AML-193 (cell line): ENCODE measurements at places on chromosomes 1 and 21.
A peak's percentile ranks its signal among the peaks of the same experiment; 100 is the strongest.

DNA sequence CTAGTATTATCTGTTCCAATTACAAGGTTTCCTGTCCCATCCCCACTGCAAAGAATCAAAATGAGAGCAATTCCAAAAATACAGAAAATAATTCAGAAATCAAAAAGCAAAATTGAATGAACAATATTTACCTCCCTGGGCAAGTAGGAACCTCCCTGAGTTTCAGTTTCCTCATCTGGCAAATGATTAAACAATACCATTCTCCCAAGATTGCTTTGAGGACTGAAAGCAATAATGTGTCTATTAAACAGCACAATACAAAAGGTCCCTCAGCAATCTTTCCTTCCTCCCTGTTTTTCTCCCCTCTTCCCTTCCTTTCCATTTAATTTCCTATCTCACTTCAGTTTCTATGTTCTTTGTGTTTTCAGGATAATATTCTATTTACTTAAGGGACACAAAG lies 171.0 kb downstream of the ZC3H11B start:
- no peak for DNase-seq

GRCh38 chr1:50980505-50980904 lies 10.5 kb downstream of the CDKN2C start:
- no peak for DNase-seq

DNA sequence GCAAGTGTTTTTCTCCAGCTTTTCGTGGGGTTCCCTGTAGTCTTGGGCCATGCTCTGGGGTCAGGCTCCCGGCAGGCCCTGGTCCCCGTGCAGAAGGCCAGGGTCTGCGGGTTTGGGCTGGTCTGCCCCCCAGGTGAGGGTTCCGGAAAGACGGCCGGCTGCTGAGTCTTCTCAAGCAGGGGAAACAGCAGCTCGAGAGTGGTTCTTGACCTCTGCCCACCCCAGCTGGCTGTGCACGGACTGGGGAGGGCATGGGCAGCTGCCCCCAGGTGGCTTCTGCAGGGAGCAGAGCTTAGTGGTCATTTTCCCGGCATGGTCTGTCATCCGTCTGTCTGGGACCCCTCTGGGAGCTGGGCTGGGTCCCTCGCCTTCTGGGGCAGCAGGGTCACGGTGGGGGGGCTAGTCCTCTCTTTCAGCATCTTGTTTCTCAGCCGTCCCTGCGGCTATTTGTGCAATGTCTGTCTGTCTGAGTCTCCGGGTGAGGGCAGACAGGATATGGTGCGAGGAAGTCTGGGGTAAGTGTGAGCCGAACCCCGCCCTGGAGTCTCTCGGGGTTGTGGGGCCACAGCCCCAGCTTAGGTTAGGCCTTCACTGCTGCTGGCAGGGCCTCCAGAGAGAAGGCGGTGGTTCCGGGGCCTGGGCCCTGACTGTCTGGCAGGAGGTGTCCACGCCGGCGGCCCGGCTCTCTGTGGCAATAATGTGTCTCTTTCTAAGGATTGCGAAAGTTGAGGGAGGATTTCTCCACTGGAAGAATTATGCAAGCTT lies 6.1 kb downstream of the SKI start:
- peak; percentile 98 for DNase-seq

GRCh38 chr1:34500451-34500850 lies 254.4 kb upstream of the GJB5 start:
- no peak for DNase-seq

GRCh38 chr1:165595246-165595938 lies 35.6 kb upstream of the MGST3 start:
- no peak for DNase-seq

DNA sequence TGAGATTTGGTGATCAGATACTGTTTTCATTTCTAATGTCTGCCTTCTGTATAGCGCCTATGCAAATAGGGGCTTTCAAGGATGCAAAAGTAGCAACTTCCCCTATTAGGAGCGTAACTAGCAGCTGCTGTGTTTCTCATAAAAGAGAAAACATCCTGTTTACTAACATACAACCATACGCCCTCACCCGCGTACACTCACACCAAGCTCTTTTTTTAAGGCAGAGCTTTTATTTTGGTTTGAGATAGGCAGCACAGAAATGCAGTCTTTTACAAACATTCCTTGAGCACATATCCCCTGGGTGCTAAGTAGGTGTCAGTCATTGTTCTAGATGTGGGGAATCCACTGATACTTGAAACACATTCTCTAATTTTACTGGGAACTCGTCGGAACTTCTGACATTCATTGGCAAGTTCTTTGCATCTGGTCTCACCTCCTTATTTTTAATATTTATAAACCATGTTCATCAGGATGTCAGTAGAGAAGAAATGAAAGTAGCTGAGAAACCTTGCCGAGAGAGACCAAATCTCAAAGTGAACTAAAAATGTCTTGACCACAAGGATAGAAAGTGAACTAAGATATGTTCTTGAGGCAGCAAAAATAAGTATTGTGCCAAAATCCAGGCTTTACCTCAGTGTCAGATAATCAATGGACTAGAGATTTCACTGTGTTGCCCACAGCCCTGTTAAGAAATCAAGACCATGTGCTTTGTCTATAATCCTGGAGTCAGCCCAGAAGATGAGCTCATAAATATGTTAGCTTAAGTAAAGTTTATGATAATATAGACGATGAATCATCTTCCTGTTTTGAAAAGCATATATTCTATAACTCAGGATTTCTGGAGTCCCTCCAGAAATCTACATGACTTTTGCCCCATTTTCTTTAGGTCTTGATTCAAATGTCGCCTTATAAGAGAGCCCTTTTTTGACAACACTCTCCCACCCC lies 350.9 kb downstream of the ST6GALNAC3 start:
- DNase-seq = peak; percentile 5

- DNase-seq = no peak
Measured at GRCh38 chr1:204341380-204341779, 18.3 kb downstream of the PLEKHA6 start.

DNA sequence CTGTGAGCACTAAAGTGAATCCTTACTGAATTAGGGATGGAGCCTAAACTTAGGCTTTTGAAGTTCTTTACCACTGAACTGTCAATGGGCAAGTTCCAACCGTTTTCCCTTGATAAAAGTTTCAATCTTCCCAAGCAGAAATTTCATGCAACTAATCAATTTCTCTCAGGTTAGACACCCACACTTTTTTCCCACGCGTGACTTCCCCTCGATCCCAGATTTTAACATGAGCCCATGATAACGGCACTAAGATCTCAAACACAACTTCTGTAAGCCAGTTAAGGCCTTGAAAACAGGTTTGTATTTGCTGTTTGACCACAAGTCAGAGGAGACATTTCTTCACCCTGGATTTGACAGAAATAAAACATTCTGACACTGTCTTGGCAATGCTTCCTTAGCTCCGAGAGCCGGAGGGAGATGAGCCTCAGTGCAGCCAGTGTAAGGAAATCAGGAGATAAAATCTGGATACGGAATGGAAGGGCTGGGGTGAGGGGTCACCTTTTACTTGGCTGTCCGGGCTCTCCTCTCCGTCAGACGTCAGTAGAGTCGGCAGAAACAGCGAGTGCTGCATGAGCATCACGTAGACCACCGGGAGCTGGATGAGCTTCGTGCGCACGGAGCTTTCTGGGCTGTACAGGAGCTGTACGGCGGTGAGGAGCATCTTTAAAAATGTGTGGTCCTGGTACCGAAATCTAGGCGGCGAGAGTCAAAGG lies 39.7 kb downstream of the MRAP start:
- no peak for DNase-seq

GRCh38 chr1:119440721-119441307 lies 25.9 kb downstream of the HSD3B2 start:
- no peak for DNase-seq

DNA sequence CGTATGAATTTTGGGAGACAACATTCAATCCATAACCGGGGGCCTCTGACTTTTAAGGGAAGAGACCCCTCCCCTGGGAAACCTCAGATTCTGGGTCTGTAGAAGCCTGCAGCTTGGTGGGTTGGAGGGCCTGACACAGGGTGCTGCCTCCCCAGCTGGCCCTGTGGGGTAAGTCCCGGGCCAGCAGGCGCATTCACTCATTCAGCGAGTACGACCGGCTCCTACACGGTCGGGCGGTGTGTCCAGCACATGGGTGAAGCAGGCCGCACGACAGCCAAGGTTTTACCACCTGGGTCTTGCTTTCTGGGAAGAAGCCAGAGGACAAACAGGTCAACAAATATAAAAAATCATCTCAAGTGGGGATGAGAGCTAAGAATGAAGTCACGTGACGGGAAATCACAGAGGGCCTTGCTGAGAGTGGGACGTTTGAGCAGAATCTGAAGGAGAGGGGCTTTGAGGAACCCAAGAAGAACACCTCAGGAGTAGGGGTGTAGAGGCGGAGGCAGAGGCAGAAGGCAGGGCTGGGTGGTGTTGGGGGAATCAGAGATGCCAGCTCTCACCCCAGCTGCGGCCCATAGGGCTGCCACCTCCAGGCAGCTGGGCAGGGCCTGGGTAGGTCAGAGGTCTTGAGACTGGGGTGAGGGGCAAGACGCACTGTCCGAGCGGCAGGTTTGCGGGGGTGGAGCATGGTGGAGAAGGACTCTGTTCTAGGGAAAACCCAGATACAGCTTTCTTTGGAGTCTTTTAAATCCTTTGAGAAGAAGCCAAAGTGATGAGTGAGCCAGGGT lies 333.3 kb upstream of the VAMP3 start:
- no peak for DNase-seq

GRCh38 chr1:48772211-48772610 lies 4.5 kb downstream of the BEND5 start:
- no peak for DNase-seq

DNA sequence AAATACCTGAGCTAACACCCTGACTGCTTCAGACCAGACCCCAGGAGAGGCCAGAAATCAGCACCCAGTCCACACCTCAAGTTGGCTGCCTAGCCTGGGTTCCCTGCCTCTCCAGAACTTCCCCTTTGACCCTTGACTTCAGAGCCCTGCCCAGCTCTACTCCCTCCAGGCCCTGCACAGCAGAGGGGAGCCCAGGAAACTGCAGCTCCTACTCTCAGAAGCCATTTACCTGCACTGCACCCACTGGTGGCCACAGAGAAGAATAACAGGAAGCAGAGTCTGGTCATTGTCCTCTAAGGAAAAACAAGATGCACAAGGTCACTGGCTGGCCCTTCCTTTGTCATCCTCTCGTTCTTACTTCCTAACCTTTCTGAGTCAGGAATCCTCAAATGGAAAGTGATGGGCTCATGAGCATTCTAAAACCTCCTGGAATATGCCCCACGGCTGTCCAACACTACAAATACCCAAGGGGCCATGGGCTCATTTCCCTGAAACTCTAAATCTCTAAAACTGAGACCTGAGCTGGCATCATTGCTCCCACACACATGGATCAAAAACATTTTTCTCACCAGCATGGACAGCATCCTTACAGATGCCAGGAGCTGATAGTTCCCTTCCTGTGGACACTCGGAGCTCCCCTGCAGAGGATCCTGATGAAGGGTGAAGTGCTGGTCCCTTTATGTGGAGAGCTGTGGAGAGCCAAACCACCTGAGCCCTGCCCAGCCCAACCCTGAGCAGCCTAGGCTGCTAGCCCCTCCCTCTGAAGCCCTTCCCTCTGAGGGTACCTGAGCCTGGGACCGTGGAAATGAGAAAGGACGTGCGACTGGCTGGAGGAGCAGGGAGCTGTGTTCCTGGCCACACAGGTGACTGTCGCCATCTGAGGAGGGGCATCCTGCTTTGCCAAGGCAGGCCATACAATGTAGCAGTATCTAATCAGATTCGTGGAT lies at the start of gene ITLN2:
TSS of gene ITLN2 (minus strand) at position 652 of the 947 bp plus-strand sequence. CDS start at position 584, 68 bp downstream.
- DNase-seq = peak; percentile 67

GRCh38 chr1:245444147-245444828 lies 289.5 kb downstream of the KIF26B start:
- DNase-seq = no peak

GRCh38 chr1:36006941-36007500 lies 76.1 kb downstream of the AGO3 start:
- DNase-seq = no peak

DNA sequence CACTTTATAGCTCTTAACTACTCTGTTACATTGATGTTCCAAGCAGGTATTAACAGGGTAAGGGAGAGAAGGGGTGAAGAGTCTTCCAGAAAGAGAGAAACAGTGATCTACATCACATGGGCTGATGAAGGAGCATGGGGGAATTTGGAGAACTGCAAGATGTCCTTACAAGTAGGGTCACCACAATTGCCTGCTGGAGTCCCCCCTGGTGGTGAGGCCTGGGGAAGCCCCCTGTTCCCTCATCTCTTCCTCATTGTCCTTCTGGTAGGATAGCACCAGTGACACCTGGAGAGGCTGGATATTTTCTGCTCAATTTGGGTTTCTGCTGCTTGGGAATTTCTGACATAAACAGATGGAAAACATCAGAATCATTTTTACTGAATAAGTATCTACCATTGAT lies 126.6 kb downstream of the RUNX1 start:
- DNase-seq = no peak

GRCh38 chr1:198977909-198978308 lies 339.1 kb downstream of the PTPRC start:
- DNase-seq = no peak

- DNase-seq = no peak
Measured at GRCh38 chr1:214135886-214136285, 145.1 kb upstream of the SMYD2 start.

GRCh38 chr1:213394837-213395236 lies 343.8 kb downstream of the RPS6KC1 start:
- DNase-seq = no peak

- no peak for DNase-seq
Measured at GRCh38 chr1:68421350-68421749, 28.4 kb downstream of the RPE65 start.
